Kidney glomerular epithelial cell (primary cell): ENCODE measurements at places on chromosomes 5 and 9.

DNA sequence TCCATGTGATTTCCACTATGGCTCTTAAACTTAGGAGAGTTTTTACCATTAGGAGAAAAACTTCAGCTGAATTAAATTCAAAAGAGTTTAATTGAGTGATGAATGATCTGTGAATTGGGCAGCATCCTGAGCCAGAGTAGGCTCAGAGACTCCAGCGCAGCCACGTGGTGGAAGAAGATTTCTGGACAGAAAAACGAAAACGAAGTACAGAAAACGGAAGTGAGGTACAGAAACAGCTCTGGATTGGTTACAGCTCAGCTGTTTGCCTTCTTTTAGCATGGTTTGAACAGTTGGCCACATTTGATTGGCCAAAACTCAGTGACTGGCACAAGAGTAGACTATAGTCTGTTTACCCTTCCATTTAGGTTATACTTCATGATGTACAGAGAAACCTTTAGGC, 69.2 kb upstream of the PLPP1 start:
- DNase-seq = no peak

DNA sequence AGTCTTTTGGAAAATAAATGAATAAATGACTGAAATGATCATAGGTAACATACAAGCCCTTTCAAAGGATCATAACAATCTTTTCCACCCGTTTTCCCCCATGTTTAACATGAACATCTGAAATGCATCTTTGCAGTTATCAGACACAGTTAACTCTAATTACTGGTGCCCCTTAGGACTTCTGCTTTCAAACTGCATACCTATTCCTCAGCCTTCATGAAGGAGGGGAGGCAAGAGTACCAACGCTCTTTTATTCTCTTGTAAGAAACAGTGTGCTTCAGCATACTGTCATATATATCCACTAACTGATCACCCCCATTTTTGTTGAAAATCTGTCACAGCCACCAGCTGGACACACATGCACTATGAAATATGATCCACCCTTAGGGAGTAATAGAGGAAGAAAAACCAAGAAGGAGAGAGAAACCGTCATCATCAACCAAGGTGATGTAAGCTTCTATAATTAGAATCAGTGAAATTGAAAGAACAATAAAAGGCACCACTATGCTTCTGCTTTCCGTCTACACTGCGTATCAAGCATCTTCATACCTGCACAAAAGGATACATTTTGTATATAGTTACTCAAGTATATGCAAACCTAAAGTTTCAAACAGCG, 98.7 kb downstream of the RAPGEF6 start:
- DNase-seq = peak; percentile 25

DNA sequence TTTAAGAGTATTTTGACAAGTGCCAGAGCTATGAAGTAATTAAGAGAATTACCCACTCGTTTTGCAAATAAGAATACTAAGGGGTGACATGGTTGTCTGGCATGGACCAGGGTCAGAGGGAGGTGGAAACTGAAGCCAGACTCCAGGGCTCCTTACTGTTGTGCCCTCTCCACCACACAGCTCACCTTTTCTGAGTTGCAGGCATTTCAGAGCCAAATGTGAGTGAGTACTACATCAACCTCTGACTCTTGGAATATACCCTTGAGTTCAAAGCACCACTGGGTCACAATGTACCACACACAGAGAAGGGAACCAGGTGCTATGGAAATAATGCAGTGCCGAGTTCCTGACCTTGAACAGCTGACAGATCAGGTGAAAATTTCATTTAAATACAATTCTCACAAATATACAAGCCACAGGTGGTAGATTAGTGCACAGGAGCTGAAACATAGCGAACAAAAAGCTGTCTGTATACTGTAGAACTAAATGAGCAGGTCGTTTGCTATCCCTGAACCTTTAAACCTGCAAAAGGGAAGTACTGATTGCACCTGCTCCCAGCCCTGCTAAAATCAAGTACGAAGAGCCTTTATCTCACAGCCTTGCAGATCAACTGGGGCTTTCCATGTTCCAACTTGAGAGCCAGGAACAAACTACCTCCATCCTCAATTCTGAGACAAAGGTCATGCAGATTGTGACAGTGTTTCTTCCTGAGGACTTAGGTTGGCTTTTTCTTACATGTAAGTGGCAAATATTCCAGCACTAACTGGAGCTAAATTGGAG, 57.0 kb downstream of the GOLM1 start:
- no peak for DNase-seq

GRCh38 chr9:21853414-21853813, 51.0 kb downstream of the MTAP start:
- no peak for DNase-seq

DNA sequence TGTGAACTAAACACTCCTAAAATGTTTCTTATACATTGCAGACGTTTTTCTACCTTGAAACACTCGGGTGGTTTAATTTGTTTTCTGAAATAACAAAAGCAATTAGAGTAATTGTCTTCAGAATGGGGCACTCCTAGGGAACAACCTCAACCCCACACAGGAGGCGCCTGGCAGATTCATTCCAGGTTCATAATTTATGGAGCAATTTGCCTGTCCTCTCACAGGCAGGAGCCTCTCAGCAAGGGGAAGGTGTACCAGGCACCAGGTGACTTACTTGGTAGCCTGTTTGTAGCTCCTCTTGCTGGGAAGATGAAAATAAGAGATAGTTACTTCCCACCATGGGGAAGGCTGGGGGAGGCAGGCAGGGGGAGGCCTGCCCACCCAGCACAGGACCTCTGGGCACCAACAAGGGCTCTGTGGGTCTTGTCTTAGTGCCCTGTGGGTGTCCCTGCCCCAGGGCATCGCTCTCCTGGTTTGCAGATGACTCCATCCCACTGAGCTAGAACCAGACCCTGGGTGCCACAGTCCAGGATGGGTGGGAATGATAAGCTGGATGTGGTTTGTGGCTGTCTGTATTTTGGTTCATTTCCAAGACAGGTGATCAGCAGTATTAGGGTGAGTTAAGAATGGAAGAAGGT, 144.4 kb downstream of the FSTL4 start:
- DNase-seq = peak; percentile 11

- peak; percentile 24 for DNase-seq
These were observed 203.0 kb upstream of the TUT7 start for GRCh38 chr9:86557063-86557766.

DNA sequence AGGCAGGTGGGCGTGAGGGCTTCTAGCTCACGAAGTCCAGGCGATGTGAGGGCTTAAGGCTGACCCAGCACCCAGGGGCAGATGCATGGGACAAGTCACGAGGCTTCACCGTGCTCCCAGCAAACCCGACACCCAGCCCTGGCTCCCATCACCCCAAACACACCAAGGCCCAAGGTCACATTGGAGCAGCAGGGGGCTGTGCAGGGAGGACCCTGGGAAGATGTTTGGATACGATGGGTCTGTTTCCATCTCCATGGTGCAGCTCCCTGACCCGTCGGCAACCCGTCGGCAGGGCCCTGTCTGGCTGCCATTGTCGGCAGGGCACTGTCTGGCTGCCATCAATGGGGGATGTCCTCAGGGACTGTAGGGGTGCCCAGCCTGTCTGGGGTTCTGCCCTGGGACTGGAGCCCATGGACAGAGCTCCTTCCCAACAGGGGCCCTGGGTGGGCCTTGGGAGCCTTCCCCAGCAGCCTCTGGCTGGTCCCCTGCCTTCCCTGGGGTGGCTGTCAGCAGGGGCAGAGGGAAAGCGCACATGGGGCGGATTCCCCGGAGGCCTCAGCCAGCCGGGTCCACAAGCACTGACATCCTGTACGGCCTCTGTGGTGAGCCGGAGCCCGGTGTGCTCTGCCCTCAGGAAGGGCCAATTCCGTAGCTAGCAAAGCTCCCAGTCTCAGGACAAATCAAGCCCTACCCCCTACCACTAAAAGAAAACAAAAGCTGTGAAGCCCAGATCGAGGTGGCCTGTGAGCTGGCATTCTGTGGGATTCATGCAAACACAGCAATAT, 47.1 kb downstream of the NACC2 start:
- DNase-seq = no peak

- DNase-seq = peak; percentile 94
These were observed 89.6 kb upstream of the BASP1 start for GRCh38 chr5:17127743-17128231.

DNA sequence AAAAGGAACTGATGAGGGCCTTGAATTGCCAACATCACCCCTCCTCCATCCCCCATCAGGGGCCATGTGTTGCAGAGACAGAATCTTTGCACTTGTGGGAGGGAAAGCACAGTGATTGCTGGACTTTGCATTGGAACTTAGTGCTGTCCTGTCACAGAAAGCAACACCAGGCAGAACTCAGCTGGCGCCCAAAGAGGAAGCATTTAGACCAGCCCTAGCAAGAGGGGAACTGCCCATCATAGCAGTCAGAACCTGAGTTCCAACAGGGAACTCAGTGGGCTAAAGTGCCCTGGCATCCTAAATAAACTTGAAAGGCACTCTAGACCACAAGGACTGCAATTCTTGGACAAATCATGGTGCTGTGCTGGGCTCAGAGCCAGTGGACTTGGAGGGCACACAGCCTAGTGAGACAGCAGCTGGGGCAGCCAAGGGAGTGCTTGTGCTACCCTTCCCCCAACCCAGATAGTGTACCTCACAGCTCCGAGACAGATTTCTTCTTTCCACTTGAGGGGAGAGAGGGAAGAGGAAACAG, 128.1 kb downstream of the ACTL7B start:
- no peak for DNase-seq

GRCh38 chr9:76216161-76216649, 178.0 kb downstream of the RFK start:
- DNase-seq = peak; percentile 81

DNA sequence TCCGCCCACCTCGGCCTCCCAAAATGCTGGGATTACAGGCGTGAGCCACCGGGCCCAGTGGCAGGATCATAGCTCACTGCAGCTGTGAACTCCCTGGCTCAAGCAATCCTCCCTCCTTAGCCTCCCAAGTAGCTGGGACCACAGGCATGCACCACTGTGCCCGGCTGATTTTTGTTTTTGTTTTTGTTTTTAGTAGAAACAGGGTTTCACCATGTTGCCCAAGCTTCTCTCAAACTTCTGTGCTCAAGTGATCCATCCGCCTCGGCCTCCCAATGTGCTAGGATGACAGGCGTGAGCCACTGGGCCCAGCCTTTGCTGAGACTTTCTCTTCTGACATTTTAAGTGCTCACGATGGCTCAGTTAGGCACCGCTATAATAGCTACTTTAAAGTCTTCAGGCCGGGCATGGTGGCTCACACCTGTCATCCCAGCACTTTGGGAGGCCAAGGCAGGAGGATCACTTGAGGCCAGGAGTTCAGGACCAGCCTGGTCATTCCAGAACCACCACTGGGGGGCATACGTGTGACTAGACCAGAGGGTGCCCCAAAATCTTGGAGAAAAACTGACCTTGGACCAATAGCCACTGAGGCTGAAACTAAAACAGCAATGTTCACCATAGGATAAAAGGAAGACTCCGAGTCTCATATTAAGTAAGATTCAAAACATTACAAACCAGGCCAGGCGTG, 3.1 kb upstream of the ENTPD8 start:
- no peak for DNase-seq

GRCh38 chr5:66222455-66222854, 78.4 kb downstream of the SREK1 start:
- no peak for DNase-seq

- no peak for DNase-seq
These were observed 317.3 kb downstream of the GADD45G start for GRCh38 chr9:89922099-89922498.

GRCh38 chr5:98927989-98928872, 576 bp downstream of the CHD1 start:
- peak; percentile 21 for DNase-seq

- no peak for DNase-seq
These were observed 260.7 kb downstream of the CHSY3 start for GRCh38 chr5:130164966-130165365.
